CD4-positive, alpha-beta T cell treated with Interleukin-12 subunit alpha and Interleukin-12 subunit beta, for 1 hour (primary cell): ENCODE measurements at places on chromosomes 2 and 18.

DNA sequence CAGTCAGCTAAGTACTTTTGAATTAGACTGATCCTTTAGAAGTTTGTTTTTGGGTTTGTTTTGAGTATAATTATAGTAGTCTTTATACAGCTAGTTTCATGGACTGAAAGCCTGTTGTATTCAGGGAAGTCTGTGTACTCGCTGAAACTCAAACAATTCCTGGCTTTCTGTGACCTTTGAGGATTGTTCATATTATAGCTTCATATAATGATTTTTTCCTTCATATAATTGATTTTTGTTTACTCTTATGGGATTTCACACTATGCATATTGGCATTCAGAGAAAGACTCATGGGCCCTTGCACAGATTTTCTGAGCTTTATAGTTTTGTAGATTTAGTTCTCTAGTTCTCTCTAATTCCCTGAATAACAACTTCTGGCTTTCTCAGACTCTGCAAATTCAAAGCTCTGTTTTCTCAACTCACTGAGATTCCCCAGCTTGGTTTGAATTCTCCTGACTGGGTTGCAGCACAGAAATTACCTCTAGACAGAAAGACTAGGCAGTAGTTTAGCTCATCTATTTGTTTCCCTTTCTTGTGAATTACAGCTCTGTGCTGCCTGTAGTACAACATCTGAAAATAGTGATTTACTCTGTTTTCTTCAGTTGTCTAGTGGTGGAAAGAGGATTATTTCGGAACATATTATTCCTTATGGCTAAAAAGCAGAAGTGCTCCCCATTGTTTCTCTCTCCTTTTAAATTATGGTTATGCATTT is 495.9 kb upstream of the CNTNAP5 start:
- no peak for DNase-seq

- no peak for DNase-seq
Measured at GRCh38 chr2:5093056-5093455, 599.1 kb upstream of the SOX11 start.

GRCh38 chr2:224957540-224958461 is 84.5 kb downstream of the DOCK10 start:
- no peak for DNase-seq

- no peak for DNase-seq
Measured at GRCh38 chr2:121969166-121969565, 213.7 kb downstream of the TSN start.

- DNase-seq = no peak
Measured at GRCh38 chr2:17299891-17300540, 218.2 kb downstream of the RAD51AP2 start.
